Tibial nerve (tissue), 4 donors: ENCODE measurements at places on chromosomes 6 and 20. TPM values are rescaled to one million over a fixed set of nuclear protein-coding genes. Genes with fewer than 3 reads are reported as not detected.

RUNX2 gene
- total RNA-seq: 12.3 TPM

SPTLC3 gene
- 9.2 TPM for total RNA-seq

MOCS1 gene
- 103 TPM for total RNA-seq

TFAP2A gene
- total RNA-seq: 1.2 TPM

SLC17A3 gene
- total RNA-seq: not detected

FHL5 gene
- total RNA-seq: 38.0 TPM

DNA sequence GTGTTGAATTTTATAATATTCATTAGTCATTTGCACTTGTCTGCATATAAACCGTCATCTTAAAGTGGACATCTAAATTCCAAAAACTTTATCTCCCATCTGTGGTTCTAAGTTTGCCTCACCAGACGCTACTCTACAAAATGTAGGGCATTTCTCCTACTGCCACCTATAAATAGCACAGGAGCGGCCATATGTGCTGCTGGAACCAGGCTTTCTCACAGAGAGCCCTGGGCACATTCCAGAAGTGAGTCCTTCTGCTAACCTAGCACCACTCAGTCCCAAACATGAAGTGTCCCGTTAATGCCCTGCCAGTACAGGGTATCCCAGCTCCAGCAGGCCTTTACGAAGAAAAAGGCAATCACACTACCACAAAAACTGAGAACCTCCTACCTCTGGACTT, 153.7 kb downstream of the TMEM242 start:
- no peaks in the 10 kb centered on the region for H3K27me3 ChIP-seq
- H3K27ac ChIP-seq: no peak overlapping the region
- DNase-seq: no peak
- H3K4me3 ChIP-seq: no peak overlapping the region

GRCh38 chr6:164039954-164040375, 625.4 kb downstream of the QKI start:
- no peak overlapping the region for H3K27ac ChIP-seq
- no peaks in the 10 kb centered on the region for H3K27me3 ChIP-seq
- DNase-seq: no peak
- H3K4me1 ChIP-seq: no peaks in the 10 kb centered on the region

- no peak for DNase-seq
- no peaks in the 10 kb centered on the region for H3K4me1 ChIP-seq
- H3K36me3 ChIP-seq: no peaks in the 10 kb centered on the region
- no peak overlapping the region for H3K27ac ChIP-seq
- H3K4me3 ChIP-seq: no peak overlapping the region
These were observed 17.6 kb upstream of the RPS6KA2 start for GRCh38 chr6:166644681-166645080.

GRCh38 chr6:15550546-15551123, 112.2 kb downstream of the DTNBP1 start:
- no peak overlapping the region for H3K4me3 ChIP-seq
- H3K36me3 ChIP-seq: no peaks in the 10 kb centered on the region
- H3K4me1 ChIP-seq: no peaks in the 10 kb centered on the region
- no peak for DNase-seq

DNA sequence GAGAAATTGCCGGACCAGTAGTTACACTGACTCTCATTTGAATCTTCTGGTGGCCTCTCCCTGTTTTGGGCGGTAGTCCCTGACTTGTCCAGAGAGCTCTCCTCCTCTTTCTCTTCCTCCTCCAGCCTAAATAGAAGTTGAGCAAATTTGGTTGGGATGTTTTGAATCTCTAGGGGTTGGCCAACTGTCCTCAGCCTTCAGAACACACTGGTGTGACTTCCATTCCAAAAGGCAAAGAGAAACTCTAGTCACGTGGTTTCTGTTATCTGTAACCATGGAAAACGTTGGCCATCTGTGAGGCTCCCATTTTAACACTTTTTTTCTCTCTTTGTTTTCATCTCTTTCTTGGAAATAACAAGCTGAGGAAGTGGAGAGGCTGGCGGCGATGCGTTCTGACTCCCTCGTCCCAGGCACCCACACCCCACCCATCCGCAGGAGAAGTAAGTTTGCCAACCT, 275.3 kb downstream of the TBC1D7 start:
- H3K27ac ChIP-seq: no peak overlapping the region
- H3K4me3 ChIP-seq: no peak overlapping the region
- no peaks in the 10 kb centered on the region for H3K4me1 ChIP-seq
- H3K36me3 ChIP-seq: no peaks in the 10 kb centered on the region
- no peak for DNase-seq

DNA sequence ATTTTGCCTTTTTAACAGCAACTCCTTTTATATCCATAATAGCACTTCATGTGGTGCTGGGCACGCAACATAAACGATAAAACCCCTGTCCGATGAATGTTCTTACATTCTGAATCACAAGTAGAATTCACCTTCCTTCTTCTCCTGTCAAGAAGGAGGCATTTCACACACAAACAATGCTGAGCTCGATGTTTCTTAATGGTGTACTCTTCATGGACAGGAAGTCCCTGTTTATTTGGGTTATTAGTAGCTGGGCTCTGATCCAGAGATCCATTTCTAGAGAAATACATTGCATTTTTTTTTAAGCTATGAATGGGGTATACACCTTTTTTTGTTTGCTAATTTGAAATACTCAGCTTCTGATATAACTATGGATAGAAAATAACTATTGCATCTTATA, 82.4 kb downstream of the PPP1R3G start:
- no peak overlapping the region for H3K4me3 ChIP-seq
- H3K27ac ChIP-seq: no peak overlapping the region
- H3K36me3 ChIP-seq: no peaks in the 10 kb centered on the region
- no peak for DNase-seq
- no peaks in the 10 kb centered on the region for H3K27me3 ChIP-seq
